ENCODE measurements at places on chromosomes 5 and 9.

DNA sequence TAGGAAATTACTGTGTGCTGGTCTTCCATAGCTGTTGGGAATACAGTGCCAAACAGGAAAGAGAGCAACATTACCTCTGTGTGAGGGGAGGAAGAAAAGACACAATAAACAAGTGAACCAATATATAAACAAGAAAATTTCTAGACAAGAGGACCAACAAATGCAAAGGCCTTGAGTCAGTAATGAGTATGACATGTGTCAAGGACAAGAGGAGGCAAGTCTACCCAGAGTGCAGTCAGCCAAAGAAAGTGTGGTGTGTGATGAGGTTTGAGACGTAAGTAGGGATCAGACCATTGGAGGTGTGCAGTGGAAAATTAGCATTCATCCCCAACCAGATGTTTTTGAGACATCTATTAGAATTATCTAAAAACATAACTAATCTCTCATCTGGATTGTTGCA lies 69.5 kb upstream of the CDH6 start:
- DNase-seq, result no peak

GRCh38 chr9:110064803-110065202 lies 143.2 kb downstream of the C9orf152 start:
- no peak for DNase-seq

DNA sequence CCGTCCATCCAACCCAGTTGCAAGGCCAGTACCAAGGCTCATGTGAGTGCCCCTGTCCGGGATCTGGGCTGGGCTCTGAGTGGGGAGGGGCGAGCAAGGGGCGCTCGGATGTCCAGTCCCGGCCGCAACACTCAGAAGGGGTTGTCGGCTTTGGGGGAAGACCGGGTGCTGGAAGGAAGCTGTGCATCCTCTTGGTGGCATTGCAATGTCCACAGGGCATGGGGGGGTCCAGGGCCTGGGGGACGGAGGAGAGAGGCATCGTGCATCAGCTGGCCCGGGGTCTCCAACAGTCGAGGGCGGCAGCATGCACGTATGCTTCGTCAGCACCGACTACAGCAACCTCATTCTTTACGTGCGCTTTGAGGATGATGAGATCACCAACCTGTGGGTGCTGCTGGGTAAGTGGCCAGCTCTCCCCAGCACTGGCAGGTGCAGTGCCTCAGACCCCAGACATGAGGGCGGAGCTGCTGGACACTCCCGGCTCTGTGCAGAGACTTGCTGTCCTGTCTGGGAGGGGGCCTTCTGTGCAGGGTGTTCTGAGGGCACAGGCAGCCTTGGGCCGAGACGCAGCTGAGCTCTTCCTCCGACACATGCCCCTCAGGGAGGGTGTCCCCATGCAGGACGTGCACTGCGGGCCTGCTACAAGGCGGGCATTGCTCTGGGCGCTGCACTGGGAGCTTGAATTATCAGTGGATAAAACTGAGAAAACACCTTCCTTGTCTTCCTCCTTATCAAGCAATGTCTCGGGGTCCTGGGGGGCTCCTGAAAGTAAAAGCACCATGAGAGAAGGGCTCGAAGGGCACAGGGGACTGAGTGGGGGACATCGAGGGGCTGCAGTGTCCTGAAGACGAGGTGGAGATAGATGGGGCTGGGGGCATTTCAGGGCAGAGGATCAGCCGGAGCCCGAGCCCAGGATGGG lies 22.5 kb downstream of the GLT6D1 start:
- no peak for DNase-seq

DNA sequence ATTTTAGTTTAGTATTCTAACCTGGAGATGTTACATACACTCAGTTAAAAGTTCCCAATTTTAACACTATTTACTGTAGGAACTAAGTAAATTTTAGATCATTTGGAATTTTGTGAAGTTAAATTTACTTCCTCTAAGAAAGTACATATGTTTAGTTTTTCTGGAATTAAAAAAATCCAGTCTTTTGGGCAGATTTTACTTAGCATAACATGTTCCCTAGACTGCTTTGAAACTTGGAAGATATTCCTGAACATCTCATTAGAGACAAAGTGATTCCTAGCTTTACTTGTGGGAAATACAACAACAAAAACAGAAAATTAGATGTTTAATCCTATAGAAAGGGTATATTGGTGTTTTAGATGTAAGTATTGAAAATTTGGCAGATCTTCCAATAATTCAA lies 930.0 kb upstream of the PTPRD start:
- no peak for DNase-seq
